ENCODE measurements at places on chromosomes 3 and 15. TPM values are rescaled to one million over a fixed set of nuclear protein-coding genes. Genes with fewer than 3 reads are reported as not detected.

Gene PGBD4
- total RNA-seq: 7.0 TPM

- H3K27ac ChIP-seq: no peak overlapping the region
- no peaks in the 10 kb centered on the region for H3K4me1 ChIP-seq
- no peak for DNase-seq
- H3K4me3 ChIP-seq: no peak overlapping the region
Observed at GRCh38 chr3:64385277-64385676, 160.0 kb upstream of the PRICKLE2 start.

DNA sequence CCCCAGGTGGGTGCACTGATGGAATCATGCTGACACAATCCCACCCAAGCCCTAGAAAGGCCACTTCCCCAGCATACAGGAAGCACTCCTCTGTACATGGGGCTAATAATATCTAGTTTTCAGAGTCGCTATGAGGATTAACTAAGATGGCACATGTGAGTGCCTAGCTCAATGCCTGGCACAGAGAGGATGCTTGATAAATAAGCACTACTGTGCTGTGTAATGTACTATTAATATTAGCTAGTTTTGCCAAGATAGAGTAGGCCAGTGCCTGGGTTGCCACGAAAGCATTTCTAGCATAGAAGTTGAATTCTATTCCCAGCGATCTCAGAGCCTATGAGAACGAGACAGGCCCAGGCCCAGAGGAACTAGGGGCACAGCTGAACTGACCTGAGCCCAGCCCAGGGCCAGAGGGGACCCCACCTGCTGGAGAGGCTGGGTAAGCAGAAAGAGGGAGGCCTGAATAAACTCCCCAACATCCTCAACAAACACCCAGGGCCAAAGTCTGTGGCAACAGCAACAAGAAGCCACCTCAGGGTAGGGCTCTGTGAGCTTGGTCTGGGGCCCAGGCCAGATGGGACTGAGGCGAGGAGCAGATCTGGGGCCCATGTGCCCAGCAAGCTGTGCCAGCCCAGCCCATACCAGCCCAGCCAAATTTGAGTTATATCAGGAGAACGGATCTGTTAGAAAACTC is 7.6 kb upstream of the SEMA7A start:
- H3K27ac ChIP-seq: no peak overlapping the region
- no peaks in the 10 kb centered on the region for H3K27me3 ChIP-seq
- peaks cover 10% of the 10 kb centered on the region for H3K4me1 ChIP-seq
- DNase-seq: no peak

DNA sequence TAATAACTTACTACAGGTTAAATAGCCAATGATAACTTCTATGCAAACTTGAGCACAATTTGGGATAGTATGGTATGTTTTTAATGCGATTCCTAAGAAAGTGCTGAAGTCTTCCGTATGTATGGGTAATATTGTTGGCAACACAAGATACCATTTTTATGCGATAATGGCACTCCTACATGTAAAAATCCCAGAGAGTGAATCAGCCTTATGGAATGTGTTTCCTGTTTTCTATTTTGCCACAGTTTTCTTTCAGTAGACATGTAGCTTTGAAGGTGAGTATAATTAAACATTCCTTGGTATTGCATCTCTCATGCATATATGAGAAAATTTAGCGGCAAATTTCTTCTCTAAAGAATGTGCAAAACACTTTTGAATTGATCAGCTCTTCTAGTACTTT is 396.8 kb upstream of the AZI2 start:
- H3K36me3 ChIP-seq: no peaks in the 10 kb centered on the region
- H3K4me1 ChIP-seq: no peaks in the 10 kb centered on the region
- H3K4me3 ChIP-seq: no peak overlapping the region

GRCh38 chr3:145936971-145937370 is 224.0 kb downstream of the PLOD2 start:
- no peaks in the 10 kb centered on the region for H3K4me1 ChIP-seq
- no peak for DNase-seq
- no peak overlapping the region for H3K27ac ChIP-seq
- H3K36me3 ChIP-seq: no peaks in the 10 kb centered on the region
- no peaks in the 10 kb centered on the region for H3K27me3 ChIP-seq

GRCh38 chr3:185727873-185728272 is 97.0 kb downstream of the IGF2BP2 start:
- no peak overlapping the region for H3K27ac ChIP-seq
- H3K4me3 ChIP-seq: no peak overlapping the region
- H3K27me3 ChIP-seq: peaks cover 2% of the 10 kb centered on the region
- no peak for DNase-seq
- H3K4me1 ChIP-seq: no peaks in the 10 kb centered on the region

GRCh38 chr3:134086616-134087015 is 56.9 kb upstream of the SLCO2A1 start:
- H3K4me3 ChIP-seq: no peak overlapping the region
- no peaks in the 10 kb centered on the region for H3K4me1 ChIP-seq
- peaks cover 7% of the 10 kb centered on the region for H3K36me3 ChIP-seq
- no peak for DNase-seq
- H3K27ac ChIP-seq: no peak overlapping the region

Gene SI
- not detected for total RNA-seq

Gene DAZL
- total RNA-seq: not detected

DNA sequence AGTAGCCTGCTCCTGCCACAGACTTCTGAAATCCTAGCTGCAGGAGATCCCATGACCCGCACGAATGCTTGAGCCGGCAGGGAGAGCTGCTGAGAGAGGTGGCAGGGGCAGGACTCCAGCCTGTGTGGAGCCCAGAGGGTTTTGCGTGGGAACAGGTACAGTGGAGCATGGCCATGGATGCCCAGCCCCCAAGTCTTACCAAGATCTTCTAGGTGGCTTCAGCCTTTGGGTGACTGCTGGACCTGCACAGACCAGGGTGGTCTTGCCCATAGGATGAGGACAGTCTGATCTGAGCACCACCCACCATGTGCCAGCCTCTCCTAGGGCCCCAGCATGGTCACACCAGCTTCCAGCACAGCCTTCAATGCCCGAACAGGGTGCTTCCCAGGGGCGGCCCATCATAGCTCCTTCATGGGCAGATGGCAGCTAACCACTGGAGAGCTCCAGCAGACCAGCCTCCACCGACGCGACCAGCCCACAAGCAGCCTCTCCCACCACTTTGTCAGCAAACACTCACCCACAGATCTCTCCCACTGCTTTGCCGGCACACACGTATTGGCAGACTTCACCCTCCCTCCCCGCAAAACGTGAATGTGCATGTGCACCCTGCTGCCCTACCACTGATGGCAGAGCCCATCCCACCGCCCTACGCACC is 56.0 kb downstream of the ADAMTS17 start:
- H3K4me3 ChIP-seq: no peak overlapping the region
- no peak for DNase-seq
- H3K36me3 ChIP-seq: no peaks in the 10 kb centered on the region
- H3K4me1 ChIP-seq: peaks cover 10% of the 10 kb centered on the region

DNA sequence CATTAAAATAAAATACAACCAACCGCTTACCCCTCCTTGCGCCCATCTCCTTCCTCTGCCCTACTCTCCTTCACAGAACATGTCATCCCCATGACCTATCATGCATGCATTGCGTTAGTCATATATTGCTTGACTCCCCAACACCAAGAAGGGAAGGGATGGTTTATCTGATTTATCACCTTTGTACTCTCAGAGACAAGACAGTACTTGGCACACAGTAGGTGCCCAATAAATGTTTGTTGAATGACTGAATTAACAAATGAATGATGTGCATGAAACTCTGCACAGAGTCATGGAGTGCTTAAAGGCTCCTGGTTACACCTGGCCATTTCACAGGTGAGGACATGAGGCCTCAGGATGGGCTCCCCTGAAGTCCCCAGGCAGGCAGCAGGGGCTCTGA is 59.7 kb downstream of the IQSEC1 start:
- H3K27ac ChIP-seq: peak overlapping the region; percentile 99
- H3K4me3 ChIP-seq: peak overlapping the region; percentile 89
- no peaks in the 10 kb centered on the region for H3K27me3 ChIP-seq
- peaks cover 59% of the 10 kb centered on the region for H3K4me1 ChIP-seq
- no peak for DNase-seq
- no peaks in the 10 kb centered on the region for H3K36me3 ChIP-seq

DNA sequence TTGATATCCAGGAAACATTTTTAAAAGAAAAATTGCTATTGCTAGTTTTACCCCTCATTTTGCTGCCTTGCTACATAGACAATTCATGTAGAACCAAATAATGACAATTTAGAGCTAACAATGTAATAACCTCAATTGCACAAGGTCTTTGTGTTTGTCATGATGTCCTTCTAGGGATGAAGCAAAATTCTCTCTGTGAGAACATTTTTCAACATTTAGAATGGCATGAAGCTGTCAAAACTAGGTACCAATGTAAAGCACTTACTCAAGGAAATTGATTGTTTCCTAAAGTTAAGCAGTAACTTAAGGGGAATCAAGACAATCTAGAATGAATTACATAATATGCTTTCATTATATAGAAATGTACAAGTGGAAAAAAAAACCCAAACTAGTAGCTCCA is 7.9 kb upstream of the FGF7 start:
- no peaks in the 10 kb centered on the region for H3K36me3 ChIP-seq
- no peaks in the 10 kb centered on the region for H3K4me1 ChIP-seq
- H3K4me3 ChIP-seq: no peak overlapping the region
- DNase-seq: no peak

DNA sequence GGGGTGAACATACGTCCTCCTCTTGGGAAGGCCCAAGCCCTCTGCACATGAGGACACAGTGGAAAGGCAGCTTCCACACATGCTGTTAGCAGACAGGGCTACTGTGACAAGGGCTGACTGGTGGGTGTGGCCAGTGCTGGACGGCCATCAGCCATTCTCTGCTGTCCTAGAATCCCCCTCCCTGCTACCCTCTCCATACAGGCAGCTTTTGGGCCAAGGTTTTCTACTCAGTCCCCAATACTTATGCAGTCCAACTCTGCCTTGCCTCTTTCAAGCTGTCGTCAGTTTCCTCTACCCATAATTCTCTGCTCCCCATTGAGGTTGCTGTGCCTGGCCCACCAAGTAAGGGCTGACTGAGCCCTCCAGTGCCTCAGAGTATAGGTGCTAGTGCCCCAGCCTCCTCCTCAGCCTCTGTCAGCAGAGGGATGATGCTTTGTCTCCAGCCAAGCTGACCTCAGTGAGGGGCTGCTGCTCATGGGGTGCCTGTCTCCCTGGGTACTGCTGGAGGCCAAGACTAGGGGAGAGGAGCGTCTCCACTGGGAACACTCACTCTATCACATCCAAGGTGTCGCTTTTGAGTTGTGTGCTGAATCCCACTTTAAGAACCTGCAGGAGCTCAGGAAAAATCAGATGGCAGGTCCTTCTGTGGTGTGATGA is 2.8 kb downstream of the LOXL1 start:
- H3K27ac ChIP-seq: peak overlapping the region; percentile 69
- H3K4me3 ChIP-seq: peak overlapping the region; percentile 58
- peaks cover 31% of the 10 kb centered on the region for H3K4me1 ChIP-seq
- DNase-seq: no peak
- H3K36me3 ChIP-seq: no peaks in the 10 kb centered on the region
- H3K27me3 ChIP-seq: no peaks in the 10 kb centered on the region

DNA sequence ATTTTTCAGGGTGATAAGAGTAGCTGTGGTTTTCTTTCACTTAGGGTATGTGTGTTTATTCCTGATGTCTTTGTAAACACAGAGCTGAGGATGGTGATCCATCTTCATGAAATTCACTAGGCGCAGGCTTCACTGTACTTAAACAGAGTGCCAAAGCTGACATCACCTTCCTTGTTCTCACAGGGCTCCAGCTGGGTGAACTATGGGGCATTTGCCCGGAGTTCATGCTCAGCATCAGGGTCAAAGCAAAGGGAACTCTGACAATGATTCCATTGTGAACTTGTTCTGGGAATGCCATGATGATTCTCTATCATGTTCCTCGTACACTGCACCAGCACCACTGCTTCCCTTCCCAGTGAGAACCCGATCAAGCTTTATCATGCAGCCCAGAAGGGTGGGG is 184.8 kb upstream of the P2RY1 start:
- H3K4me3 ChIP-seq: no peak overlapping the region
- H3K4me1 ChIP-seq: no peaks in the 10 kb centered on the region
- H3K27ac ChIP-seq: no peak overlapping the region
- no peaks in the 10 kb centered on the region for H3K36me3 ChIP-seq
- peaks cover 3% of the 10 kb centered on the region for H3K27me3 ChIP-seq

Gene MCF2L2
- total RNA-seq: 1.3 TPM

GRCh38 chr3:72993391-72993790 is 3.2 kb upstream of the PPP4R2 start:
- no peak overlapping the region for H3K4me3 ChIP-seq
- H3K36me3 ChIP-seq: peaks cover 5% of the 10 kb centered on the region
- no peak overlapping the region for H3K27ac ChIP-seq
- no peak for DNase-seq
- H3K4me1 ChIP-seq: peaks cover 9% of the 10 kb centered on the region

- peak overlapping the region; percentile 57 for H3K27ac ChIP-seq
- no peaks in the 10 kb centered on the region for H3K36me3 ChIP-seq
- H3K27me3 ChIP-seq: peaks cover 4% of the 10 kb centered on the region
- peaks cover 17% of the 10 kb centered on the region for H3K4me1 ChIP-seq
Observed at GRCh38 chr15:52243697-52244555, 51.7 kb downstream of the MYO5C start.

Gene CHRNA3
- not detected for total RNA-seq

- DNase-seq: no peak
- no peaks in the 10 kb centered on the region for H3K36me3 ChIP-seq
- no peak overlapping the region for H3K4me3 ChIP-seq
- H3K27me3 ChIP-seq: no peaks in the 10 kb centered on the region
- no peaks in the 10 kb centered on the region for H3K4me1 ChIP-seq
Observed at GRCh38 chr3:78812166-78812565, 955.6 kb downstream of the ROBO1 start.

DNA sequence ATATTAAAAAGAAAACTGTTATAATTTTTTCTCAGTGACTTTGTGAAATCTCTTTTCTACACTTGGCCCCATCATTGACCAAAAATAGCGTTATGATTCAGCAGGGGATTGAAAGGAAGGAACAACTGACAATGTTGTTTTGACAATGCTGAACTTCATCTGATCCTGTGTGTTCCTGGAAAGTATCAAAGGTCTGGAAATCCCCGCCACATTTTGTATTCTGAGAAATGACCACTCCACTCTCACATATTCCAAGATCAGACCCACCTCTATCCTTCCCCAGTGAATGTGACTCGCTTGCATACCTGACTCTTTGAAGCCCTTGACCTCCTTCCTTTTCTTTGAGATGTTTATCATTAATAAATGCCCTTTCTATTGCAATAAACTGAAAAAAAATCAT is 9.7 kb upstream of the RIOX2 start:
- DNase-seq: no peak
- H3K4me1 ChIP-seq: no peaks in the 10 kb centered on the region
- H3K4me3 ChIP-seq: no peak overlapping the region
- peaks cover 3% of the 10 kb centered on the region for H3K27me3 ChIP-seq
- H3K36me3 ChIP-seq: no peaks in the 10 kb centered on the region
- H3K27ac ChIP-seq: no peak overlapping the region

GRCh38 chr3:117586161-117586560 is 876.6 kb downstream of the TUSC7 start:
- H3K4me1 ChIP-seq: no peaks in the 10 kb centered on the region
- H3K27me3 ChIP-seq: no peaks in the 10 kb centered on the region
- H3K36me3 ChIP-seq: no peaks in the 10 kb centered on the region
- H3K4me3 ChIP-seq: no peak overlapping the region
- DNase-seq: no peak
- H3K27ac ChIP-seq: no peak overlapping the region

GRCh38 chr3:132867956-132868355 is 145.7 kb upstream of the NPHP3 start:
- H3K36me3 ChIP-seq: no peaks in the 10 kb centered on the region
- H3K4me3 ChIP-seq: no peak overlapping the region
- DNase-seq: no peak
- H3K27ac ChIP-seq: no peak overlapping the region
- no peaks in the 10 kb centered on the region for H3K27me3 ChIP-seq
- H3K4me1 ChIP-seq: no peaks in the 10 kb centered on the region

Gene PLCB2
- 156 TPM for total RNA-seq
